ENCODE measurements at places on chromosomes 2 and 18. TPM values are rescaled to one million over a fixed set of nuclear protein-coding genes. Genes with fewer than 3 reads are reported as not detected.
A peak's percentile ranks its signal among the peaks of the same experiment; 100 is the strongest.

The ATP6V1C2 gene
- 0.72 TPM for total RNA-seq

The SKOR2 gene
- not detected for total RNA-seq

The TCF7L1 gene
- total RNA-seq, result not detected

The PRR30 gene
- total RNA-seq, result not detected

The POTEJ gene
- total RNA-seq, result not detected

The SCYGR1 gene
- not detected for total RNA-seq

The UGT1A10 gene
- not detected for total RNA-seq

GRCh38 chr2:38509314-38509946 is 93.3 kb downstream of the HNRNPLL start:
- peak; percentile 51 for DNase-seq

- no peak for DNase-seq
Measured at GRCh38 chr18:45522371-45522770, 92.9 kb upstream of the SLC14A2 start.

DNA sequence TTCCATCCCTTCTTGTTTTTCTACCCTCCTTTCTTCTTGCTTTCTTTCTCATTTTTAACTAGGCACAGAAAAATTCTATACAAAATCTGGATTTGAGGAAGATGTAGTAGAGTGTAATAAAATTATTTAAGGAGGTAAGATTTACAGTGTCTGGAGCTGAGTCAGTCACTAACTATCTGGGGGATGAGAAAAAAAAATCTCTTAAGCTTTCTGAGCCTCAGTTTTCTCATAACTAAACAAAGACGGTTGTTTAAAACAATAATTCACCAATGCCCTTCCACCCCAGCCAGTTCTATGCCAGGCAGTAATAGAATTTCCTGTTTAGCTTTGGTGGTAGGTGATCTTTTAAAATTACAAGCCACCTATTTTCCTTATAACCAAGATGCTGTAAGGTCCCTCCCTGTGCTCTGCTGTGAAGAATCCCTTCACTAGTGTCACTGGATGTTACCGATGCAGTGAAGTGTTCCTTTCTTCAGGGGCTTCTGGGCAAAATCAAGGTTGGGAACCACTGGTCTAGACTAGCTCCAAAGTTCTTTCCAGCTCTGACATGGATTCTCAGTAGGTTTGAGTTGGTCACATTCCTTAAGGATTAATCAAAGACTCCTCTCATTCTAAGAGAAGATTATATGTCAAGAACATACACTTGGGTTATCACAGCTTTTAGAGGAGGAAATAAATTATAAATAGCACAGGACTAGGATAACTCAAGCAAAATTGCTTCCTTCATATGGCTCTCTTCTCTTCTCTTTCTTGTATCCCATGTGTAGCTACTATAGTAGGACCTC is 289.0 kb downstream of the CDH2 start:
- DNase-seq, result no peak

GRCh38 chr2:171521361-171522051 is 768 bp upstream of the CYBRD1 start:
- DNase-seq, result no peak

DNA sequence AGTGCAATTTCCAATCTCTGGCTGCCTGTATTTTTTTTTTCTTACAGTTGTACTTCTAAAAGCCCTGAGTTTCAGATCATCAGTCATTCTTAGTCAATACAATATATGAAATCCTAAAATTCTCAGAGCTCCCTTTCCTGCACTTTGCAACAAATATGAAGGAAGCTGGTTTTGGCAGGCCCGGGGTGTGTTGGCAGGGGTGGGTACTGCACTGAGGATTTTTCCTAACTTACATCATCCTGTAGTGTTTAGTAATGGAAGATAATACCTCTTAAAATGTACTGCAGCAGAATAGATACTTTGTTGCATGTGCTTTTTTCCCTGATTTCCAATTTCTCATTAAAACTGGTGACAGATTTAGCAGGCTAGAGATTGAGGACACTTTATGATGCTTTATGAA is 374.6 kb downstream of the PTH2R start:
- no peak for DNase-seq

- no peak for DNase-seq
Measured at GRCh38 chr2:24872344-24873115, 47.5 kb downstream of the ADCY3 start.

DNA sequence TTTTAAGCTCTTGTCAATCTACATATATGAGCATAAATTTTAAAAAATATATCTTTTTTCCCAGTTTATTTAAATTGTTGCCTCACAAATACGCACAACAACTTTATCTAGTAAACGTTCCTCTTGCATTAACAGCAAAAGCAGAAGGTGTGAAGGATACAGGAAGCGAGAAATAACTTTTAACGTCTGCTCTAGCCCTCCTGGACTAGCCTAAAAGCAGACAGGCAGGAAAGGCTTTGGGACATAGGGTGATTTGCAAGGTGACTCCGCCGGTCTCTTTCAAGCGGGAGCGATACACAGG is 434 bp upstream of the DUSP19 start:
- DNase-seq, result no peak

DNA sequence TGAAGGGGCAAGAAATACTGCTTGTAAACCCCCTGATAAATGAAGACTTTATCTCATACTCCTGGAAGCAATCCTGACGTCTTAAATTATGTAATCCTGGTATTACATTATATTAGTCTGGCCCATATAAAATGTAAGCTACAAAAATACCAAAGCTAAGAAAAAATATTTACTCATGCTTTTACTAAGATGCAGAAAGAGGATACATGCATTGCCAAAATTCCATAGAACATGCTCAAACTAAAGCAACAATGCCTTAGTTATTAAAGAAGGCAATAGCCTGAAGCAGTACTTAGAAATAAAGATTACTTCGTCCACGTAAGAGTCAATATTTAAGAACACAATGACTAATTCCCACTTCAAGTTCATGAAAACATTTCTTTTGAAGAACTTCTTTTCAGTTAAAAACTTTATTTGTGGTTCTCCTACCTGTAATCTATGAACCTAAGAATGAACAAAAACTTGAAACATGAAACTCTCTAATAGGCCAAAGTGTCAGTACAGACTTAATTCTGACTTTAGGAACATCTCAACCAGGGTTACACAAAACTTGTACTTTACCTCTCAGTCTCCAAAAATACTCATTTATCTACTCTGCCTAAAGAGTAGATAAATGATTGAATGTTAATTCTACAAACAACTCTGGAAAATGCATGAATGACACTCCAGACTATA is 117.3 kb downstream of the THADA start:
- no peak for DNase-seq

DNA sequence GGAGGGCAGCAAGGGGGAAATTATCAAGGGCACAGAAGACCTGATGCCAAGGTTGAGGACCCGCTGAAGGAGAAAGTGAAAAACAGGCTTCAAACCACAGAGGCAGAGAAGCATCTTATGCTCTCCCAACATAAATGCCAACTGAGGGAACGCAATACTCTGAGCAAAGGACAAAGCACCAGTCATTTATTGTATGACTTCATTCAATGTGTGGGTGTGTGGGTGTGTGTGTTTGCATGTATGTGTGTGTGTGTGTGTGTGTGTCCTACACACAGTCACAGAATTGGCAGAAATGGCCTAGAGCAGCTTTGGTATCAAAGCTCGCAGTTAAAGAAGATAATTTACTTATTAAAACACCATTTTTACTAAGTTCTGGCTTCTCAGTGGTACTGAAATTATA is 51.4 kb downstream of the UXS1 start:
- DNase-seq, result no peak

- no peak for DNase-seq
Measured at GRCh38 chr2:216399621-216400020, 12.7 kb upstream of the SMARCAL1 start.

DNA sequence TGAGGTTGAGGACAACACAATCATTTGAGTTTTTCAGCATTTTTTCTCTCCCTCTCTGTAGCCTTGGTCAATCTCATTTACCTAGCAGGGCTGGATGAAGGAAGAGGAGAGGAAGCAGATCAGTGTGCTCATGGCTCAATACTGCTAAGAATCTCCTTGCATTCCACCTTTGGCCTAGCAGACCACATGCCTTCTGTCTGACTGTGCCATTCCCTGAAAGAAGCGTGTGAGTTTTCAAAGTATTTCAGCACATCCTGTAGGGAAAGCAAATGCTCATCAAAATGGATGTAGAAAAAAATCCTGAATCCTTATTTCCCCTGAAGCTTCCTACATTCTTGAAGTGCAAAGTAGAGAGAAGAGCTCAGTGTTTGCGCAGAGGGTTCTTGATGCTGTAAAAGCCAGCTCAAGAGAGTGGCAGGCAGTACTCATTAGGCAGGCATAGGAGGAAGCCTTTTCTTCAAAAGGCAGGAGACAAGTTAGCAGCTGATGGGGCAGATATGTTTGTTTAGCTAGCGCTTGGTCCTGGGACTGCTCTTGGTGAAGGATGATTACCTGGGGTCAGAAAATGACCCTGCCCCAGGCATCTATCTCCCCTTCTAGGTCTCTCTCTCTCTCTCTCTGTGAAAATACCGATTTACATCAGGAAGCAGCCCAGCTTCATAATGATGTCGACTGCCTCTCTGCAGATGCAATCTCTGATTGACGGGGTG is 14.4 kb upstream of the PIK3C3 start:
- DNase-seq, result no peak

DNA sequence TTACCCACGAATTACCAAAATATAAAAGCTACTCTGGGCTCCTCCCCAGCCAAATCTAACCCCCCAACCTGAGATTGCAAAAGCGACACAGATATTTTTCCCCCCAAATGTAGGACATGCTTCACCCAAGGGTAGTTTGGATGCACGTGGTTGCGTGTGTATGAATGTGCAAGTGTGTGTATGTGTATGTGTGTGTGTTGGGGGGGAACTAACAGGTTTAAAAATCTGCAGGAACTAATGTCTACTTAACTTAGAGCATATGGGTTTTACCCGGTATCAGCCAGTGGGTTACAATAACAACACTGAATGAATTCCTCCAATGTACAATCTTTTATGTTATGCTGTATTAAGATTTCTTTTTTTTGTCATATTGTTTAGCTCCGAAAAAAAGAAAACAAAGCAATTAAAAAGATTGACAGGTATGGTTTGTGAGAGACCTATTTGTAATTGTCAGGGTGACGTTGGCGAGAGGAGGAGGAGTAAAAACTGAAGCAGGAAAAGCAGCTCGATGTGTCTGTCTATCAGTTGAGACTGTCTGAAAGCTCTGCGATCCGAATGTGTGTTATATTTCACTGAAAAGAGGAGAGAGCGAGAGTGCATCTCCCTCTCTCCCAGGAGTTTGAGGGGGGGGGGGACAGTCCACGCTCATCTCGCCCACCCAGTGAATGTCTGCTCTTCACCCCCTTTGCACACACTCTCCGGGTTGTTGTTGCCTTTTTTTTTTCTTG is at the start of gene TSHZ1:
Gene TSHZ1, plus strand, starts transcription at position 524 of the 728 bp plus-strand sequence. CDS start 1,080 bp downstream, outside the sequence.
- peak; percentile 71 for DNase-seq

GRCh38 chr2:134260713-134261112 is 6.8 kb downstream of the MGAT5 start:
- DNase-seq, result no peak

- DNase-seq, result no peak
Measured at GRCh38 chr18:25192065-25192464, 159.9 kb downstream of the ZNF521 start.

- no peak for DNase-seq
Measured at GRCh38 chr2:1633936-1634587, 110.3 kb downstream of the PXDN start.

DNA sequence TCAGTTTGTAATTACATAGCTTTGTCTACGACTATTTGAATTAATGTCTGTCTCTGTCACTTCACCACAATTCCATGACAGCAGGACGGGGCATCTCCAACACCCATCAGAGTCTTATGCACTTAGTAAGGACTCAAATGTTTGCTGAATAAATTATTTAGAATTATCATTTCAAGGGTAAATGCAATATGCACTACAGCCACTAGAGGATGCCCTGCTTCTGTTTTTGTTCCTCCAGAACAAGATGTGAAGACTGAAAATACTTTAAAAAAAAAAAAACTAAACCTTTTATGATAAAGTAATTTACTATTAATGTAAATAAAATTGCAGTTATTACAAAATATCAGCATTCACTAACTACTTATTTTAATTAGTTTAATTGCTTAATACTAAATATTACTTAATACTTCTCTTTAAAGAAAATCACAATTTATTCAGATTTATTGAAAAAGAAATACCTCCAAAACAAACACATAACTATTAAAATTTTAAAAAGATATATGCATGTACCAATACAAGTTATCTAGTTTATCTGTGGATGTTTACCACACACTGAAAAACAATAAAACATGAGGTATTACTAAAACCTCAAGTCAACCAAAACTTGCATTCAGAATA is 3.2 kb downstream of the PIGN start:
- DNase-seq, result peak; percentile 26

DNA sequence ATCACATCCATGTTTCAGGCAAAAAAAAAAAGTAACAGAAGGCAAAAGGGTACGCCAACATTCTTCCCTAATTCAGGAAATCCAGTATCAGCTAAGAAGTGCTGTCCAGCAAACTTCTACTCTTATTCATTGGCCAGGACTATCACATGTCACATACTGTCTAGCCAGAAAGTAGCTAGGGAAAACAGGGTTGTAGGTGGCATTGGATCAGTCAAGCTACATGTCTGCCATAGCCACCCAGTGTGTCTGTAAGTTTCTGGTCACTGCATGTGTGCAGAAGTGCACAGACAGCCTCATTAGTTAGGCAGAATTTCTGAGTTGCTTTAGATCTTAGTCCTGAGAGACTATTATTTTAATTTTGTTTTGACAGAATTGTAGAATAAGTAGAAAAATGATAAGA is 465.3 kb upstream of the NRP2 start:
- DNase-seq, result no peak

GRCh38 chr2:182031956-182032355 is 46.3 kb downstream of the PPP1R1C start:
- no peak for DNase-seq

- DNase-seq, result no peak
Measured at GRCh38 chr2:158191076-158191895, 89.6 kb downstream of the UPP2 start.
